ENCODE measurements at places on chromosomes 13 and 19.

GRCh38 chr19:52993342-52994178 lies 20.2 kb upstream of the ERVV-1 start:
- peak; percentile 57 for DNase-seq

- no peak for DNase-seq
Observed at GRCh38 chr19:20472854-20473253, 92.7 kb downstream of the ZNF737 start.

DNA sequence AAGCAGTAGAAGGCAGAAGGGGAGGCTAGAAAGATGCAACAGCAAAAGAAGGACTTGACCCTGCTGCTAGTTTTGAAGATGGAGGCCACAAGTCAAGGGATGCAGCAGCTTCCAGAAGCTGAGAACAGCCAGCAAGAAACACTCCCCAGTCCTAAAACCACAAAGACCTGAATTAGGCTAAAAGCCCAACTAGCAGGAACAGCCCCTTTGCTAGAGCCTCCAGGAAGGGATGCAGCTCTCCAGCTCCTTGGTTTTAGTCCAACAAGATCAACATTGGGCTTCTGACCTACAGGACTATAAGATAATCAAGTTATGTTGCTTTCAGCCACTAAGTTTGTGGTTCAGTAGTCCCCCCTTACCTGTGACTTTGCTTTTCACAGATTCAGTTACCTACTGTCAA lies 10.5 kb upstream of the LATS2 start:
- no peak for DNase-seq

DNA sequence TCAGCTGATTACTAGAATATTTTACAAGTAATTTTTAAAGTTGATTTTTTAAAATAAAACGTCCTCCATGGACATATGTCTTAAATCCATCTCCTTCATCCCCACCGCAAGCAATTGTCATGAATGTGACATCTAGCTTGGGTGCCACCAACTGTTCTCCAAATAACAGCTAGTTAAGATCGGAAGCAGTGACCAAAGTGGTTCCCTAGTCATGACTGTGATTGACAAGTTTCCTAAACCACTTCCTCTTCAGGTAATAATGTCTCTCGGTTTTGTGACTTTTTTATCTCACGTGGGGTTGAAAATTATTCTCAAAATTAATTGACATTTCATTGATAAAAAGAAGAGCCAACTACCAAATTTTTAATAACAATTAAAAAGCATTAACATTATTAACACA lies 135.3 kb upstream of the MIR17HG start:
- DNase-seq = no peak

DNA sequence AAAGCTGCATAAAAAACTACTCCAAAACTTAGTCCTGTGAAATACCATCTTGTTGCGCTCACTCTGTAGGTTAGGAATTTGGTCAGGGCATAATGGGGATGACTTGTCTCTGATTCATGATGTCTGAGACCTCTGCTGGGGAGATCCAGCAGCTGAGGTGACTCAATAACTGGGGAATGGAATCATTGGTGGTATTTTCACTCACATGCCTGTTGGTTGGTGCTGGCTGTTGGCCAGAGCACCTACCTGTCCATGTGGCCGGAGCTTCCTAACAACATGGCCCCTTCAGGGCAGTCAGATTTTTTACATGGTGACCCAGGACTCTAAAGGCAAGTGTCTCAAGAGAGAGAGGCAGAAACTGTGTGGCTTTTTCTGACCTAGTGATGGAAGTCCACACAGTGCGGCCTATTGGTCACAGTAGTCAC lies 7.4 kb upstream of the ESD start:
- DNase-seq = no peak

GRCh38 chr13:112362021-112362420 lies 14.1 kb upstream of the SPACA7 start:
- DNase-seq = no peak

- DNase-seq = no peak
Observed at GRCh38 chr19:13881692-13882418, 4.9 kb downstream of the NANOS3 start.
